ENCODE measurements at places on chromosomes 1 and 21.

- no peak for DNase-seq
These were observed 37.4 kb downstream of the PCAT6 start for GRCh38 chr1:202848191-202848542.

DNA sequence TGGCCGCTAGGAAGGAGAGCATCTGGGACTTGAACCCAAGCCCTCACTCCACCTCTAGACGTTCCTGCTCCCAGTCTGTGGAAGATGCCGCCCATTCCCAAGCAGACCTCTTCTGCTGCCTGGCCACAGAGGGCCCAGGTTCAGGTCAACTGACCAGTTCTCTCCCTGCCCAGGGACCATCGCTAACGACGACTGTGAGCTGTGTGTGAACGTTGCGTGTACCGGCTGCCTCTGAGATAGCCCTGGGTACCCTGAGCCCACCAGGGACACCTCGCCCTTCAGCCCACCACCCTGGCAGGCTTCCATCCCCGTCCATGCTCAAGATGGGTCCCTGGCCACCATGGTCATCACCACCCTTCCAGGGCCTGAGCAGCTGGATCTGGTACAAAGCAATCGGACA lies 2.2 kb downstream of the GUCA2B start:
- no peak for DNase-seq

DNA sequence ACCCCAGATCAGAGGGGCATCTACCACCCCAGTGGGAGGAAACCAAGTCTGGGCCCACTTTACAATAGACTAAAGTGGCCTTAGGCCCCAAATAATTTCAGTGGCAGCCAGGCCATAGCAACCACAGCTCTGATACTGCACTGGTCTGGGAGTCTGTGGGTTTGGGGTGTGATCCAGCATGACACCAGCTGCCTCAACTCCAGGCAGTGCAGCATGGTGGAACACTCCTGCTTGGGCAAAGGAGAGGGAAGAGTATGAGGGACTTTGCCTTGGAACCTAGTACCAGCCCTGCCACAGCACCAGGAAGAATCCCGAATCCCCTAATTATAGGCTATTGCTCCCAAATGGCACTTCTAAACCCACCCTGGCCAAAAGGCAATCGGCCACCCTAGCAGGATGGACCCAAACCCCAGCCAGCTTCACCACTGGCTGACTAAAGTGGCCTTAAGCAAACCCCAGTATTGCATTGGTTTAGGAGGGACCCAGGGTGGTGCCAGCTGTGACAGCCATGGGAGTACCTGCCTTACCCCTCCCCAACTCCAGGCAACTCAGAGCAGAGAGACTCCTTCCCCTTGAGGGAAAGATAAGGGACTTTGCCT lies 47.1 kb downstream of the PACC1 start:
- DNase-seq, result no peak

- no peak for DNase-seq
These were observed 163.2 kb downstream of the ZBTB18 start for GRCh38 chr1:244214009-244214967.

DNA sequence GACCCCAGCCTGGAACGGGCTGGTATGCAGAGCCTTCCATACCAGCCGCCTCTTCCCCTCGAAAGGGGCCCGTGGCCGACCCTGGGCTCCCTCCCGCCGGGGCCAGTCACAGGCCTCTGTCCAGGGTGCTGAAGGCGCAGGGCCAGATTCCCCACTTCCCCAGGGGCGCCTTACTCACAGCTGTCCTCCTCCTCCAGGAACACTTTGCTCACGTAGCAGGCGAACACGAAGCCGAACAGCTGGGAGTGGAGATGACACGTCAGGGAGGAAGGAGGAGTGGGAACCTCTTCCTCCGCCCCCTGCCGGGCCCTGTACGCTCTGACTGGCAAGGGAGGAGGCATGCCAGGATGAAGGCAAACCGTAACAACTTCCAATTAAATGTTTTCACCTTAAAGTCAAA lies 57.3 kb downstream of the NKAIN1 start:
- DNase-seq, result peak; percentile 53

- no peak for DNase-seq
These were observed 792.9 kb upstream of the ADAMTS5 start for GRCh38 chr21:27759820-27760219.

- no peak for DNase-seq
These were observed 156.3 kb downstream of the DHRS3 start for GRCh38 chr1:12461754-12462153.

GRCh38 chr1:27296773-27297291 lies 25.1 kb upstream of the TMEM222 start:
- peak; percentile 47 for DNase-seq

DNA sequence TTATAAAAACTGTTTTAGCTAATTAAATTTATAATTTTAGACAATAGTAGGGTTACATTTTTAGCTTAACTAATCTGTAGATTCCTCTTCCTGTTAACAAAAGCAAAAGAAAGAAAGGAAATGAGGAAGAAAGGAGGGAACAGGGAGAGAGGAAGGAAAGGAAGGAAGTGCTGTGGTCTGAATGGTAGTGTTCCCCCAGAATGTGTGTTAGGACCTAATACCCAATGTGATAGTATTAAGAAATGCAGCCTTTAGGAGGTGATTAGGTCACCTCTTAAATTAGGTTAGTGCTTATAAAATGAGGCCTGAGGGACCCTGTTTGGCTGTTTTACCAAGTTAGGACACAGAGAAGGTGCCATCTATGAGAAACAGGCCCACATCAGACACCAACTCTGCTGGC lies 136.9 kb upstream of the SAMSN1 start:
- DNase-seq, result no peak

- no peak for DNase-seq
These were observed 112.8 kb upstream of the SLC35F3 start for GRCh38 chr1:233791721-233792120.

- no peak for DNase-seq
These were observed 13.8 kb downstream of the INTS7 start for GRCh38 chr1:212021563-212021962.

- DNase-seq, result no peak
These were observed 91.1 kb downstream of the SMYD2 start for GRCh38 chr1:214372092-214372491.

DNA sequence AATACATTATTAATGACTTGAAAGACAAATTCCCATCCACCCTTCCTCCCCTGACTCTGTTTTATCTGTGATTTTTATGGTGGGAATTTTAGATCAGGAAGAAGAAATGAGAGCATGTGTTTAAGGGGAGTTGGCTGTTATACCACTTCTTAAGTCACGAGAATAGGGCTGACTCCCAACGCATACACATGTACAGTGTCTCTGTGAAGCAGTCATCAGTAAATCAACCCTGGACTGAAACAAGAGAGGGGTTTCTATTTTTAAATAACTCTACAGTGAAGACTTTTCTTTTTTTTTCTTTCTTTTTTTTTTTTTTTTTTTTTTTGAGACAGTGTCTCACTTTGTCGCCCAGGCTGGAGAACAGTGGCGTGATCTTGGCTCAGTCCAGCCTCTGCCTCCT lies 106.1 kb downstream of the LBR start:
- no peak for DNase-seq

DNA sequence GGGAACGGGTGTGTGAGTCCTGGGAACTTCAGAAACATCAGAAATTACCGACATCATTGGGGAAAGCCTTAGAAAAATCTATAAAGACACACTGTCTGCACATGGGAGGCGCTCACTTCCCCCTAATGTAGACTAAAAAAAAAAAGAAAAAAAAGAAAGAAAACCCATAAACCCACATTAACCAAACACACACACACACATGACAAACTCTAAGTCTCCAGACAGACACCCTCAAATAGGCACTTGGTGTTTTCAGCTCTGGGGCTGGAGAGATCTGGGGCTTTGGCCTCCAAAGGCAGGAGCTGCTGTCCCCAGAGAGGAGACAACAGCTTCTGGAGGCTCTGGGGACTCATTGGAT lies 13.2 kb upstream of the SDHB start:
- no peak for DNase-seq

DNA sequence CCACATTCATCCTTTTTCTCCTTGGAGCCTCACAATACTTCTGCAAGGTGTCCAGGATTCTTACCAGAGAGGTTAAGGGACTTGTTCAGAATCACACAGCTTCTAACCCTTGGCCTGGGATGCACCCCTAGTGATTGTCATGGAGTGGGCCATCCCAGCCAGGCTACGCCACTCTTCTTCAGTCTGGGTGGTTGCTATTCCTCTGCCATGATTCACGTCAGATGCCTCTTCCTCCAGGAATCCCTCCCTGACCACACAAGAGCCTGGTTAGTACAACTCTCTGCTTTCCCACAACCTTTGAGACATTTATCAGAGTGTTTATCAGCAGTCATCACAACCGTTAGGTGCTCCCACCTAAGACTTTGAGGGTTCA lies 121.8 kb downstream of the EPHB2 start:
- no peak for DNase-seq

DNA sequence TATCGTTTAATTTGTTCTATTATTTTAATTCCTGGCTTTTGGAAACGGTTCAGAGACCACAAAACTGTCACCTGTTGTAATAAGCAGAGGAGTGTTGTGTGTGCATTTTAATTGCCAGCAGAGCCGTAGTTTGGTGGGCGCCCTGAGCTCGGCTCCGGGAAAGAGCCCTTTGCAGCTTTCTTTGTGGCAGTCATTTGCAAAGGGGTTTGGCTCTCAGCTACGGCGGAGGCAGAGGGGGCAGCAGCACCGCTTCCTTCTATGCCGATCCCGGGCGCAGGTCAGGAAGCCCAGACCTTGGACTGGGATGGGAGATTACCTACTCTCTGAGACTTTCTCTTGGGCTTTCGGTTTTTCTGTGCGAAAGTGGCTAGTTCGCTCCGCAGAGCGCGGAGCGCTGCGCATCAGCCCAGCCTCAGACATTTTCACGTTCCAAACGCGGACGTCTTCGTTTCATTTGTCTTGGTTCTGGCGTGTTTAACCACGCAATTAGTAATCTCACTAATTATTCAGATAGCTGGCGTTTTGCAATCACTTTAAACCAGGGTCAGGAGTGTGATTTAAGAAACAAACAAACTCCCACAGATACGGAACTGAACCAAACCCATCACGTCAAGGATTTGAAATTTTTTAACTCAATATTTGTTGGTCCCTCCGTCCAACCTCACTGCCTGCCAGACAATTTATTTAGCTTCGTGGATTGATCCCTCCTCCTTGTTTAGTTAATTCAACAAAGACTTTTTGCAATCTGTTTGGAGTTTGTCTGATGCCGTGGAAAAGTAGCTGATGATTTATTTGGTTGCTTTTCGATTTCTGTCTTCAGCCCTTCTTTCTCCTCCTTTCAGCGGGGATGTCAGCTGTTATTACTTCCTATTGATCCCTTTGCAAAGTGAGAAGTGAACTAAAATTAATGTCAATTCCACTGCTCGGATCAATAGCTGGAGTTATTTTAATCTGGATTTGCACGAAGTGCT lies 3.9 kb downstream of the RNF220 start:
- DNase-seq, result no peak

DNA sequence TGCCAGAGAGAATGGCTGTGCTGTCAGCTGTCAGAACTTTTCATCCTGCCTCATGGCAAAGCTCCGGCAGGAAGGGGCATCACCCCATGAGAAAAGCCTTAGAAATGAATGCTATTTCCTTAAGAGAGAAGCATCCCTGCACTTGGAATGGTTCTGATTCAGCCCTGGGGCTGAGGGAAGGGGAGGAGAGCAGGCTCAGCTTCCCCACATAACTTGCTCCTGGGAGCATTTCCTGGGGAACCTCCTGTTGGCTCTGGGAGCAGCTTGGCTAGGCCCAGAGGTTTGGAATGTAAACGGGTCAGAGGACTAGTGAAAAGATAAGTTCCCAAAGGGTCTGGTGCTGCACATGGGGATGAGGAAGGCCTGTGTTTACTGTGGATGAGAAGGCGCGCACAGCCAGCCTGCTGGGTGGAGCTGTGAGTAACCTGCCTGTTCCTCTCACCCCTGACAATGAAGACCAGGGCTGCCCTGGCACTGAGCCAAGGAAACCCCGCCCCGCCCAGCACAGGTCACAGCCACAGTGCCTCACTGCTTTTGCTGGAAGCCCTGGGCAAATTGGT lies 5.0 kb downstream of the PRELP start:
- peak; percentile 75 for DNase-seq

GRCh38 chr1:239243006-239243405 lies 143.4 kb upstream of the CHRM3 start:
- no peak for DNase-seq

GRCh38 chr1:174209347-174210187 lies 50.2 kb downstream of the RABGAP1L start:
- no peak for DNase-seq

GRCh38 chr1:94301186-94301585 lies 63.8 kb upstream of the ARHGAP29 start:
- no peak for DNase-seq

GRCh38 chr1:118627435-118627834 lies 360.7 kb downstream of the TBX15 start:
- DNase-seq, result no peak

GRCh38 chr1:213666113-213666512 lies 321.7 kb upstream of the PROX1 start:
- DNase-seq, result no peak

GRCh38 chr1:193340331-193340730 lies 153.9 kb upstream of the B3GALT2 start:
- DNase-seq, result no peak

GRCh38 chr1:216169351-216169750 lies 253.9 kb downstream of the USH2A start:
- DNase-seq, result no peak

GRCh38 chr1:64906447-64906846 lies 59.9 kb downstream of the JAK1 start:
- DNase-seq, result no peak

- DNase-seq, result no peak
These were observed 43.3 kb downstream of the FAAP20 start for GRCh38 chr1:2151252-2151651.

DNA sequence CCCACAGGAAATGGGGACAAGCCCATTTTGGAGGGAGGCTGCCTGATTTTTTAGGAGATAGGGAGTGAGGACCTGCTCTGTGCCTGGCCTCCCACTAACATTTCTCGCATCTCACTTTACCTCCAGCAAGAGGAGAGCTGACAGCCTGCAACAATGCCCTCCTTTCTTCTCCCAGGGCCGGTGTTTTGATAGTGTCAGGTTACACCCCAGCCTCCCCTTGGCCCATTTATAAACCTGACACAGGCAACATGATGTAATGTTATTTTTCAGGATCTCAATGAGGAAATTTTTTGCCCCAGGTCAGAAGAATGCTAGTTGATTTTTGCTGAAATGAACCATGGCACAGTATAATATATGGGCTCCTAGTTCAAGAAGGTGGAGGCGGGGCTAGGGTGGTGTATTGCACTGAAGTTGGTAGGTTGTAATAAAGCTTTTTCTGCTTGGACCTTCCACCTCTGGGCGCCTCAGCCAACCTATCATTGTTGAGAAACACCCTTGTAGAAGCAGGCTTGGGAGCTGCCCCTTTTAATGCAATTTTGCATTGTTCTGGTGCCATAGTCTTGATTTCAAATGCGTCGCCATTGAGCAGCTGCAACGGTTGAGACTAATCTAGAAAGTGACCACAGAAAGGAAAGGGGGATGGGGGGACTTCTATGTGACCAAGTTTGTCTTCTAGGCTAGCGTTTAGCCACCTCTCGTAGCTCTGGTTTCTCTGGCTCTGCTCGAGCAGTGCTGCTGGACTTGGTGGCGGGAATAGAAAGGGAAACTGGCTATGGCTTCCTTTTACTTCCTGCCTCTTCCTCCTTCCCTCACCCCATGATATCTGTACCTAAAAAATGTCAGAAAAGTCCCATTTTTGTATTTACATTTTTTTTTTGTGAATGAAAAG lies 53.0 kb downstream of the PBX1 start:
- peak; percentile 81 for DNase-seq

GRCh38 chr1:245997471-245998258 lies 509.4 kb downstream of the SMYD3 start:
- no peak for DNase-seq

GRCh38 chr1:173175514-173176145 lies 31.5 kb downstream of the TNFSF4 start:
- no peak for DNase-seq
